ENCODE measurements at places on chromosomes 7 and 10.

- H3K27me3 ChIP-seq, result peaks cover 6% of the 10 kb centered on the region
- DNase-seq, result no peak
- no peaks in the 10 kb centered on the region for H3K36me3 ChIP-seq
- H3K4me1 ChIP-seq, result peaks cover 9% of the 10 kb centered on the region
- no peak overlapping the region for H3K4me3 ChIP-seq
- no peak overlapping the region for H3K27ac ChIP-seq
These were observed 192.0 kb downstream of the OTUD1 start for GRCh38 chr10:23630885-23631284.

DNA sequence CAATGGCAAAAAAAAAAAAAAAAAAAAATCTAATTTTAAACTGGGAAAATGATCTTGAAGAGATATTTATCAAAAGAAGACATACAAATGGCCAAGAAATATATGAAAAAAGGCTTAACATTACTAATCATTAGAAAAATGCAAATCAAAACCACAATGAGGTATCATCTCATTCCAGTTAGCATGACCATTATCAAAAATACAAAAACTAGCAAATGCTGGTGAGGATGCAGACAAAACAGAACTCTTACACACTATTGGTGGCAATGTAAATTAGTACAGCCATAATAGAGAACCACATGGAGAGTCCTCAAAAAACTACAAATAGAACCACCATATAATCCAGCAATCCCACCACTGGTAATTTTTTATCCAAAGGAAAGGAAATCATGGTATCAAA is 489.6 kb downstream of the TNS3 start:
- no peak for DNase-seq
- H3K36me3 ChIP-seq, result no peaks in the 10 kb centered on the region
- H3K27me3 ChIP-seq, result peaks cover 6% of the 10 kb centered on the region
- H3K27ac ChIP-seq, result no peak overlapping the region
- no peak overlapping the region for H3K4me3 ChIP-seq

DNA sequence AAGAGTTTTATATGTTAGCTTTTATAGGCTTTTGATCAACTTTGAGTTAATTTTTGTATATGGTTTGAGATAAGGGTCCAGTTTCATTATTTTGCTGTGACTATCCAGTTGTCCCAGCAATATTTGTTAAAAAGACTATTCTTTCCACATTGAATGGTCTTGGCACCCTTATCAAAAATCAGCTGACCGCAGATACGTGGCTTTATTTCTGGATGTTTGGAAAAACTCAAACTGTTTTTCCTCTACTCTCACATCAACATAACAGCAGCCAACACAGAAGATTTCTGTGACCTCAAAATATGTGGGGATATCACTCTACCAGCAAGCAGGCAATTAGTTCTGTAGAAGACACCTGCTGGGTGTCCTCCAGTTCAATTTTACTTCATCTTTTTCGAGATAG is 116.6 kb upstream of the GLCCI1 start:
- no peaks in the 10 kb centered on the region for H3K4me1 ChIP-seq
- no peak overlapping the region for H3K27ac ChIP-seq
- DNase-seq, result no peak
- H3K4me3 ChIP-seq, result no peak overlapping the region
- peaks cover 11% of the 10 kb centered on the region for H3K36me3 ChIP-seq
- no peaks in the 10 kb centered on the region for H3K27me3 ChIP-seq

- DNase-seq, result no peak
- peaks cover 31% of the 10 kb centered on the region for H3K4me1 ChIP-seq
- H3K27me3 ChIP-seq, result peaks cover 11% of the 10 kb centered on the region
These were observed 28.9 kb downstream of the HTRA1 start for GRCh38 chr10:122490268-122490667.

- no peak overlapping the region for H3K4me3 ChIP-seq
- H3K27me3 ChIP-seq, result peaks cover 13% of the 10 kb centered on the region
- no peak overlapping the region for H3K27ac ChIP-seq
- no peak for DNase-seq
- H3K36me3 ChIP-seq, result peaks cover 5% of the 10 kb centered on the region
These were observed 134.1 kb downstream of the LRMDA start for GRCh38 chr10:75565286-75566251.

GRCh38 chr7:113083132-113083815 is 3.4 kb downstream of the GPR85 start:
- no peak overlapping the region for H3K27ac ChIP-seq
- no peaks in the 10 kb centered on the region for H3K36me3 ChIP-seq
- peaks cover 20% of the 10 kb centered on the region for H3K4me1 ChIP-seq
- H3K4me3 ChIP-seq, result no peak overlapping the region
- DNase-seq, result no peak

DNA sequence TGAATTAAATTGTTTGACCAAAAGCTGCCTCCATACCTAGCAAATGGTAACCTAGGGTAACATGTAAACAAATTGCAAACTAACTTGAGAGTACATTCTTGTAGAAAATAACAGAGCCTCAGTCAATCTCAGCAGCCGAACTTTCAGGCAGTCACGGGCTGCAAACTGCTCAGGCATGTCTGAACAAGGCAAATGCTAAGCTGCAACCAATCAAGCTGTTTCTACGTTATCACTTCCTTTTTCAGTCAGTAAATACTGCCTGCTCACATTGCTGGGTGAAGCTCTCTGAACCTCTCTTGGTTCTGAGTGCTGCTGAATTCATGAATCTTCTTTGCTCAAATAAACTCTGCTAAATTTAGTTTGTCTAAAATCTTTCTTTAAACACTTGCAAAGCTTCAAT is 1212.4 kb downstream of the SORCS1 start:
- no peak for DNase-seq
- peak overlapping the region; percentile 69 for H3K4me3 ChIP-seq
- no peaks in the 10 kb centered on the region for H3K36me3 ChIP-seq
- H3K27me3 ChIP-seq, result no peaks in the 10 kb centered on the region
- peaks cover 21% of the 10 kb centered on the region for H3K4me1 ChIP-seq
- H3K27ac ChIP-seq, result peak overlapping the region; percentile 80

DNA sequence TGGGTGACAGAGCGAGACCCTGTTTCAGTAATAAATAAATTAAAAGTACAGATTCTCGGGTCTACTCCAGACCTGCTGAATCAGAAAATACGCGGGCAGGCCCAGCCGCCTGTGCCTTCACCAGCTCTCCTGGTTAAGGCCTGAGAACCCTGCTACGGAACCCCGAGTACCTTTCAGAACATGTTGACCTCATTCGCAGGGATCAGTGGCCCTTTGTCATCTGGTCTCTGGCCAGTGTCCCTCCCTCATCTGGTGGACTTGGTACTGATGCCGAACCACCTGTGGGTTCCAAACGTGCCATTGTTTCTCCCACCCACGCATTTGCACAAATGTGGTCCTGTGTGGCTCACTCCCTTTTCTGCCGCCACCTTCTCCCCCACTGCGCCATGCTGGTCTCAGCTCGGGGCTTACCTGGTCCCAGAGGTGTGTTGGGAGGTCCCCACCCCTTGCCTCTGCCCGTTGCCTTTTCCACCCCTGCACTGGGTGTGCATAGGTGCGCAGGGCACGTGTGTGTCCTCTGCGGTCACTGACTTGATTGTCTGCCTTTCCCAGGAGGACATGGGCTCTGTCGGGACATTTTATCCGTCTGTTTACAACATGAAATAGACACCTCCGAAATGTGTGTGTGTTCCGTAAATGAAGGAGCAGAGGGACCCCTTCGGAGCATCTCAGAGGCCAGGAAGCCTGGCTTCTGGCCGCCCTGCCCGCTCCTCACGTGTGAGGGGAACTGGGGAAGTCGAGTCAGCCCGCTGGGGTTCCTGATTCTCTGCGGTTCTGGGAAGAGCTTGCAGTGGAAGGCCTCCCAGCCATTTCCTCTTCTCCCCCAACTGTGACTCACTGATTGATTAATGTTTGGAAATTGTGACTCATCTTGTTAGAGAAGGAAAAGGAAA is 135.2 kb downstream of the CUX1 start:
- peaks cover 30% of the 10 kb centered on the region for H3K4me1 ChIP-seq
- DNase-seq, result no peak
- no peak overlapping the region for H3K4me3 ChIP-seq
- H3K36me3 ChIP-seq, result peaks cover 11% of the 10 kb centered on the region
- peak overlapping the region; percentile 55 for H3K27ac ChIP-seq

DNA sequence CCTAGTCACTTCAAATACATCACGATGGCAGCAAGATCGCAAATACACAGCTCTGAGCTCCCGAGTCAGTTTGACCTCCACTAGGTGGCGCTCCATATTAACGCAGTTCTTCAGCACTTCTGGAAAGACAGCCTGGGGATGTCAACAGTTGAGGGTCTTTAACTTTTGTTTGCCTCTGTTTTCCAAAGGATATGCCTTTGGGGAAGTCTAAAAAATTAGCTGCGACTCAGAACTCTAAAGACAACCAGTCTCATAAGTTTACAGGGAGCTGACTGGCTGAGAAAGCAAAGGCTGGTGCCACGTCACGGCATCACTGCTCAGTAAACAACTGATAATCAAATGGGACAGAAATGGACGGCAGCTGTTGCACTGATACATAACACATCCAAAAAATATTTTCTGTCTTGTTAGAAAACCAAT is 458.8 kb downstream of the SORCS1 start:
- H3K27me3 ChIP-seq, result peaks cover 17% of the 10 kb centered on the region
- peaks cover 16% of the 10 kb centered on the region for H3K4me1 ChIP-seq
- H3K4me3 ChIP-seq, result no peak overlapping the region
- no peaks in the 10 kb centered on the region for H3K36me3 ChIP-seq
- peak; percentile 72 for DNase-seq

GRCh38 chr10:7410862-7411670 is at the start of gene SFMBT2:
TSS of gene SFMBT2 (minus strand) at chr10:7411034. CDS start at chr10:7381898, 29,136 bp downstream.
- peak within 1 kb of the TSS; percentile 70 for H3K27ac ChIP-seq
- no peak for DNase-seq
- no peaks in the 10 kb centered on the region for H3K36me3 ChIP-seq
- peak within 1 kb of the TSS; percentile 93 for H3K4me3 ChIP-seq
- peaks cover 15% of the 10 kb centered on the region for H3K4me1 ChIP-seq

DNA sequence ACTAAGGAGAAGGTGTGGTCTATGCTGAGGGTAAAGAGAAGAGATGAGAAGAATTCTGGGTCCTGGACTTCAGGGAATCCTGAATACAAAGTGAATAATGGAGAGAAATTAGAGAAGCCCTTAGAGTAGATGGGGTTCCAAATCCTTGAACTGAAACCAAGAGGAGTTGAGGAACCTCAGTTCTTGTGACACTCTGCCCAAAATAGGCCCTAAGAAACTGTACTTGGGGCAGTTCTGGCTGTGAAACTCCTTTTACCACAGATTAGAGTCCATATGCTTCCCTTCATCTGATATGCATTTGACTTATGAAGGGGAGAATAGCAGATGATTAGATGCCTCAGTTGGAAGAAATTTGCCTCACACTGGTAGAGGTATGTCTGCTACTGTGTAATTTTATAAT is 19.0 kb downstream of the TES start:
- no peak overlapping the region for H3K4me3 ChIP-seq
- no peak for DNase-seq
- peak overlapping the region; percentile 13 for H3K27ac ChIP-seq
- H3K36me3 ChIP-seq, result no peaks in the 10 kb centered on the region

GRCh38 chr10:22712211-22712955 is 2.0 kb downstream of the PIP4K2A start:
- no peak for DNase-seq
- no peaks in the 10 kb centered on the region for H3K36me3 ChIP-seq
- H3K27me3 ChIP-seq, result peaks cover 11% of the 10 kb centered on the region
- H3K4me1 ChIP-seq, result peaks cover 6% of the 10 kb centered on the region

GRCh38 chr7:79079919-79080554 is 373.4 kb downstream of the MAGI2 start:
- DNase-seq, result no peak
- H3K27me3 ChIP-seq, result no peaks in the 10 kb centered on the region
- no peak overlapping the region for H3K27ac ChIP-seq
- H3K36me3 ChIP-seq, result no peaks in the 10 kb centered on the region

GRCh38 chr7:128741491-128741890 is 2.3 kb downstream of the CALU start:
- H3K4me3 ChIP-seq, result peak overlapping the region; percentile 14
- DNase-seq, result no peak
- H3K27me3 ChIP-seq, result no peaks in the 10 kb centered on the region
- H3K36me3 ChIP-seq, result peaks cover 13% of the 10 kb centered on the region

- no peaks in the 10 kb centered on the region for H3K27me3 ChIP-seq
- no peak overlapping the region for H3K27ac ChIP-seq
- H3K36me3 ChIP-seq, result no peaks in the 10 kb centered on the region
- DNase-seq, result no peak
- H3K4me3 ChIP-seq, result no peak overlapping the region
These were observed 64.2 kb upstream of the RAPGEF5 start for GRCh38 chr7:22420973-22421635.

DNA sequence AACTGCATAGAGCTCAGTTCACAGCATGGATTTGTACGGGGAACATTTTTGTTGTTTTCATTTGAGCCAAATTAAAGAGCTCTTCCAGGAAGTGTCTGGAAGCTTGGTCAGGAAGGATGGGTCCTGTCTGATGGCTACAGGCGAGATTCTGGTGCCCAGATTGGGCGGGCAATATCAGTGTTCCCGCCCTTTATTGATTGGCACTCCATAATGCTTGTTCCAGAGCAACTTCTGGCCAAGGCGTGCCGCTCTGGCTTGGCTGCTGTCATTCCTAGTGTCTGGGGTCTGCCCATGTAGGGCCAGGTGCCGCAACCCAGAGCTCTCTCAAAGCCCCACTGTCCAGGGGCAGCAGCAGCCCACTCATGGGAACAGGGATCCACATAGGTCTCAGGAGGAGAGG is 45.9 kb downstream of the RAMP3 start:
- no peaks in the 10 kb centered on the region for H3K4me1 ChIP-seq
- H3K27me3 ChIP-seq, result peaks cover 48% of the 10 kb centered on the region
- DNase-seq, result no peak
- no peaks in the 10 kb centered on the region for H3K36me3 ChIP-seq
- no peak overlapping the region for H3K4me3 ChIP-seq

- peaks cover 11% of the 10 kb centered on the region for H3K4me1 ChIP-seq
- H3K4me3 ChIP-seq, result no peak overlapping the region
- no peak for DNase-seq
- H3K27ac ChIP-seq, result no peak overlapping the region
- H3K27me3 ChIP-seq, result no peaks in the 10 kb centered on the region
These were observed 174.1 kb downstream of the LRRN3 start for GRCh38 chr7:111264981-111265380.

- H3K27me3 ChIP-seq, result no peaks in the 10 kb centered on the region
- no peak for DNase-seq
- no peak overlapping the region for H3K27ac ChIP-seq
- H3K4me1 ChIP-seq, result no peaks in the 10 kb centered on the region
- H3K36me3 ChIP-seq, result no peaks in the 10 kb centered on the region
These were observed 645.9 kb downstream of the XPNPEP1 start for GRCh38 chr10:109277456-109277855.

- no peaks in the 10 kb centered on the region for H3K27me3 ChIP-seq
- H3K27ac ChIP-seq, result no peak overlapping the region
- H3K36me3 ChIP-seq, result no peaks in the 10 kb centered on the region
- H3K4me3 ChIP-seq, result no peak overlapping the region
- no peaks in the 10 kb centered on the region for H3K4me1 ChIP-seq
- no peak for DNase-seq
These were observed 1.8 kb downstream of the TDRD1 start for GRCh38 chr10:114180937-114181336.

DNA sequence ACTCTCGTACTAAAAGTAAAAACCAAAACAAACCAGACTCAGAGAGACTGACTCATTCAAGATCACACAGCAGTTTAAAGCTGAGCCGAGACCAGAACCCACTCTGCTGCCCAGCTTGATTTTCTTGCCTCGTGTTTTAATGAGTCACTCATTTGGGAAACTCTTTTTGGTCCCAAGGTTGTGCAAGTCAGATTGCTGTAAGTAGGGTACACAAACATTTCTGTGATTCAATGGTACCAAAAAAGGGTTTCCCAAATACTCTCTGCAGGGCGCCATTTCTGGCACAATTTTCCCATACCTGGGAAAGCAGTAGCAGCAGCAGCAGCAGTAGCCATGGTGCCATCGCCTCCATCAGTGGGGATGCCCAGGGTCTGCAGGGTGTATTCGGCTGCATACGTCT is 69.9 kb downstream of the ASAH2B start:
- DNase-seq, result no peak
- H3K36me3 ChIP-seq, result no peaks in the 10 kb centered on the region
- no peak overlapping the region for H3K4me3 ChIP-seq
- H3K27ac ChIP-seq, result no peak overlapping the region
